CD8-positive, alpha-beta T cell (primary cell): ENCODE measurements at places on chromosomes 4 and X. TPM values are rescaled to one million over a fixed set of nuclear protein-coding genes. Genes with fewer than 3 reads are reported as not detected.
A peak's percentile ranks its signal among the peaks of the same experiment; 100 is the strongest.

The SRPX gene
- not detected for total RNA-seq

DNA sequence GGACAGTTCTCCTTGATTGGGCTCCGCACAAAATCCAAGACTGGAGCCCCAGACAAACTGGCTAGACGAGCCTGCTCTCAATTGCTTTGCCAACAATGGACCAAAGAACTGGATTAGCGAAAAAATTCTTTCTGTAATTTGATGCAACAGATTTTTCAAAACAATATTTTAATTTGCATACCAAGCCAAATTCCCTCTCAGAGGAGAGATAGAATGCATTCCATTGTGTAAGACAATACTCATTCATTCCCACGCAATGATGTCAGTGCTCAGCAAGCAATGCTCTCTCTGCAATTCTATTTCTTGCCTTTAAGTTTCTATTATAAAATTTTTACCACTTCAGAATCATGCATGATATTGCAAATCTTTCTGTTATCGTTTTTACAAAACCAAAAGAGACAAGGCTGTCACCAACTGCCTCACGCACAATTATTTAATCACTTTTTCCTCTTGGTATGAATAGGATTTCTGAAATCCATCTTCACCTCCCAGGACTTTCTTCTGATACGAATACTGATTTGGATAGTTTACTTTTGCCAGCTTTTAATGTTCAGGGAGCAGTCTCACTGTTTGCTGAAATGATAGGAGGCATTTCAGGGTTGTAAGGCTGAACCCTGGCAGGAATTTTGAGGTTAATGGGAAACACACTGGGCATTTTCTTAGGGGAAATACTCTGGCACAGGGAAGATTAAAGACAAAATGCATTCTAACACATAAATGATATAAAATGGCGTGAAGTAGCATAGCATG lies 46.1 kb upstream of the HCCS start:
- DNase-seq, result no peak

GRCh38 chrX:16067886-16068515 lies 55.4 kb upstream of the GRPR start:
- no peak for DNase-seq

The DMRTC1 gene
- total RNA-seq, result 0.71 TPM

GRCh38 chr4:82508806-82509428 lies 52.9 kb downstream of the TMEM150C start:
- DNase-seq, result no peak

- DNase-seq, result no peak
These were observed 6.9 kb downstream of the MSN start for GRCh38 chrX:65674204-65674893.

DNA sequence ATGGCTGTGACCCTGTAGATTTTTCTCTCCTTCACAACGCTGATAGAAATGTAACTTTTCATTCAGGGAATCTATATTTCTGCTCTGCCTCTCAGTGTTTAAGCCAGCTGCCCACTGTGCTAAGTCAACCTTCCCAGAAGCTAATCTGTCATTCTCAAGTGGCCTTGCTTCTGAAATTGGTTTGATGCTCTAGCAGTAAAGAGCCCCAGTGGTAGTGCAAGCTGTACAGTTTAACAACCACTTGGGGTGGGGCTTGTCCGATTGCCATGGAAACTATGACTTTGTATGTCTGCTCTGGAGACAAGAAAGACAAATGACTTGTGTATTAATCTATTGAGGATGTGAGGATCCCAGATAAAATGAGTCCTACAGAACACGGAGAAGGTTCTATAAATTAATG lies 620.9 kb upstream of the GALNT7 start:
- no peak for DNase-seq

- DNase-seq, result no peak
These were observed 191.5 kb downstream of the TENM3 start for GRCh38 chr4:182434720-182435119.

DNA sequence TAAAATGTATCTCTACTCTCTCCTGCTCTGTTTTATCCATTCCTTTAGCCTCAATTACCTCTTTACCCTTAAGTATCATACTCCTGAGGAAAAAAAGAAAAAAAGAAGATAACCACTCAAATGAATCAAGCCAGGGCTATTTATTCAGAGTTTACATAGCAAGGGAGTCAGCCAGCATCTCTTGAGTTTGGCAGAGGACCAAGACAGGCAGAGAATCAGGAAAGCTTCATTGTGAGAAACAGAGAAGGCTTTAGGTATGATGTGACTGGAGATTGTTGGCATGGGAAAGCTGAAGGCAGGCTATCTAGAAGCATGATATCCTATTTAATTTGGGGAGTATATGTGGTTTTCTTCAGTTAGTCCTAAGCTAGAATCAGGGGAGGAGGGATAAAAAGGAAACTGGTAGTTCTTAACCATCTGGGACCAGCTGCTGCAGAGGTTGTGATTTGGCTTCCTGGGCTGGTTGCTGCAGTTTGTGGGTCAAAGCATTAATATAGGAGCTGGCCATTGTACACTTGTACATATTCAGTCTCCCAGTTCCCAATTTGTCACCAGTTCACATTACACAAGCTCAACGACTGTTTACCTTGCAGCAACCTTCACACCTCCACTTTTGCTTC lies 11.2 kb downstream of the APELA start:
- no peak for DNase-seq

GRCh38 chr4:182019148-182019652 lies 224.0 kb upstream of the TENM3 start:
- DNase-seq, result no peak

DNA sequence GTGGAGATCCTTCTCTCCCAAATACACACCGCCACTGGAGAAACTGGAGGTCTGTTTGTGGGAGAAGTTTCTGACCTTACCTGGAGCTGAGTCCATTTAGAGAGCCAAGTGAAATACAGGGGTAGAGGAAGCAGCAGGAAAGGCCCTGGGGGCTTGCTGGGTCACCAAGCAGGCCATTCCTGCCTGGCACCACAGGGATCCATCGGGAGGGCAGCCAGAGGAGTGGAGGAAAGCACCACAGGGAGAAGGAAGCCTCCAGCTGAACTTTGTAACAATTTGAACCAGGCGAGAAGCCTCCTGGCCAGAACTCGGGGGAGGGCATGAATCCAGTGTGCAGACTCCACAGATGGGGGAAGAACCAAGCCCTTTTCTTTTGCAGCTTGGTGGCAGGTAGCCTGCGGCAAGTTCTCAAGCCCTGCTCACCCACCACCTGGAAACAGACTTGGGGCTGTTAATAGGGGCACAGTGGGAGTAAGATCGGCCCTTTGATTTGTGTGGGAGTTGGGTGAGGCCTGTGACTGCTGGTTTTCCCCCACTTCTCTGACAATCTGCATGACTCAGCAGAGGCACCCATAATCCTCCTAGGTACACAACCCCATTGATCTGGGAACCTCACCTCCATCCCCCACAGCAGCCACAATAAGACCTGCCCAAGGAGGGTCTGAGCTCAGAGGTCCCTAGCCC lies 94.6 kb downstream of the IRS4 start:
- no peak for DNase-seq

The TMEM255A gene
- total RNA-seq, result not detected

DNA sequence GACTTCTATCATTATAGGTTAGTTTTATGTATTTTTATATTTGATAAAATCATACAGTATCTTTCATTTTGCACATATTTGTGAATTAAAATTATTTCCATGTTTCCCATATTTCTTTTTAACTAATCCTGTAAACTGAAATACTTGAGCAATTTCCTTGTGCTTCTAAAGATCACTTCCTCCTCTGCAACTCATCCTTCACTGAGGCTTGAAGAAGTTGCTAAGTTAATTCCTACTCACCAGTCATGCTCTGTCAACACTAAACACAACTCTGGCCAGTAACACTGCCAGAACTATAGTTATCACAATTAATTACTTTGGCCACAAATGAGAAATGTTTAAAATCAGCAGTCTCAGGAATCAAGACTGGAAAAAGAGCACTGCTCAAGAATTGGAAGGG lies 6.7 kb downstream of the SPATA4 start:
- DNase-seq, result no peak

DNA sequence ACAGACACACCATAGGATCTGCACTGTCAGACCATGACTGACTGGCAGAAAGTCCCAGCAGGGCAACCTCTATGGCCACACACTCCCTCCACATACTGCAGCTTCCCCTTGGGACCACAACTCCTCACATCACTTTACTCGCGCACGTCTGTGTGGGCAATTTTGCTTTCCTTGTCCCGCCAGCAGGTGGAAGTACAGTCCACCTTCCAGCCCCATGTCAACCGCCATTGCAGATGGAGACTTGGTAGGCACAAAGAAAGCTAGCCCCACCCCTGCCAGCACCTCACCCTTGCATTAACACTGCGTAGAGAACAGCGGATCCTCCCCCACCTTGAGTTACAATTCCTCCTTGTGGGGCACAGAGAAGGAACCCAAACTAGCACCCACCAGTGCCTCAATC lies 74.4 kb upstream of the NAP1L2 start:
- no peak for DNase-seq

DNA sequence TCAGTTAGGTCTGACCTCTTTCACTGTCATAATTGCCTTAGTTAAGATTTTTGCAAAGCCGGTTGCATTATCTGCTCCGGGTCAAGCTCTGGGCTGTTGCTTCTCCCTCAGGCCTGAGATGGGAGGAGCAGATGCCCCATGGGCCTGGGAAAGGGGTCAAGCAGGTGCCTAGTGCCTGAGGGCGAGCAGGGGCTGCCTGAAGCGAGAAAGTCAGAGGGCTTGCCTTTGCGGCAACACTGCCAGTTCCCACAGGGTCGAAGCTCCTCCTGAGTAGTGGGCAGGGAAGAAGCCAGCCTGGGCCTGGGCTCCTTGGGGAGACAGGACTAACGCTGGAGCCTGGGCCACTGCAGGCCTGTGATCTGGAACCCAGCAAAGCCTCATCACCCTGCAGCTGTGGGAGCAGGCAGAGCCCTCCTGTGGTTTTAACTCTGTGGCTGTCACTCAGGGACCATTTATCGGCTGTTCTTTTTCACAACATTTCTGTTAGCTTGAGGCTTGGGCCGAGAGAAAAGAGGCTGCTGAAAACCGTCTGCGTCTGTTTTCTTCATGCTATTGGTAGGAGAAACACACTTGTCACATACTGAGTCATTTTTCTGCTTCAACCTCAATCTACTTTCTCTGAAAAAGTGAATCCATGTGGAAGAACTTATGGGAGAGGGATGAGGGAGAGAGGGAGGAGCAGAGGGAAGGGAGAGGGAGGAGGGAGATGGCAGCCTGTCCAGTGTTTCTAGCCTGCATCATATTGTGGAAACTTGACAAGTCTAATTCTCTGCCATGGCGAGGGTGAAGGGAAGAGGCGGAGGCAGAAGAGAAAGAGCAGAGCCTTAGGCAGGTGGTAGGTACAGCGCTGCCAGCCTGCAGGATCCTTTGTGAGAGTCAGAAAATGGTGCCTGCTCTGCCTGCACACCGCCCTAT lies 68.4 kb downstream of the RHOH start:
- peak; percentile 43 for DNase-seq

- no peak for DNase-seq
These were observed 429.0 kb upstream of the NWD2 start for GRCh38 chr4:36815536-36815935.

DNA sequence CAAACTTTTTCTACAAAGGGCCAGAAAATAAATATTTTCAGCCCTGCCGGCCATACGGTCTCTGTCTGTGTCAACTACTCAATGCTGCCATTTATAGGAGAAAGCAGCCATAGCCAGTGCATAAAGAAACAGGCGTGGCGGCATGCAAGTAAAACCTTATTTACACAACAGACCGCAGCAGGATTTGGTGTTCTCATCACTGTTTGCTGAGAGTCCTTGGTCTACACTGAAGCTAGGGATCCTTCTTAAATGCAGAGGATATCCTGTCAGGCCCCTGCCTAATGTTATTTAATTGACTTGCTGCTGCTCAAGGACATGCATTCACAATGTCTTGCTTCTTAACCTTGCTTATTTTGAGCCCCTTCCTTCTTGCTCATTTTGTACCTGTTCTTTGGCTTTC lies 54.7 kb downstream of the CPE start:
- DNase-seq, result no peak

The GBA3 gene
- not detected for total RNA-seq

GRCh38 chrX:7108030-7108429 lies 39.5 kb upstream of the STS start:
- DNase-seq, result no peak

GRCh38 chr4:55330241-55330640 lies 15.8 kb upstream of the SRD5A3 start:
- no peak for DNase-seq

The CRMP1 gene
- not detected for total RNA-seq
